WERI-Rb-1 (cell line): ENCODE measurements at places on chromosomes 4 and X.

- no peak for DNase-seq
Observed at GRCh38 chrX:123223859-123224258, 39.8 kb downstream of the GRIA3 start.

DNA sequence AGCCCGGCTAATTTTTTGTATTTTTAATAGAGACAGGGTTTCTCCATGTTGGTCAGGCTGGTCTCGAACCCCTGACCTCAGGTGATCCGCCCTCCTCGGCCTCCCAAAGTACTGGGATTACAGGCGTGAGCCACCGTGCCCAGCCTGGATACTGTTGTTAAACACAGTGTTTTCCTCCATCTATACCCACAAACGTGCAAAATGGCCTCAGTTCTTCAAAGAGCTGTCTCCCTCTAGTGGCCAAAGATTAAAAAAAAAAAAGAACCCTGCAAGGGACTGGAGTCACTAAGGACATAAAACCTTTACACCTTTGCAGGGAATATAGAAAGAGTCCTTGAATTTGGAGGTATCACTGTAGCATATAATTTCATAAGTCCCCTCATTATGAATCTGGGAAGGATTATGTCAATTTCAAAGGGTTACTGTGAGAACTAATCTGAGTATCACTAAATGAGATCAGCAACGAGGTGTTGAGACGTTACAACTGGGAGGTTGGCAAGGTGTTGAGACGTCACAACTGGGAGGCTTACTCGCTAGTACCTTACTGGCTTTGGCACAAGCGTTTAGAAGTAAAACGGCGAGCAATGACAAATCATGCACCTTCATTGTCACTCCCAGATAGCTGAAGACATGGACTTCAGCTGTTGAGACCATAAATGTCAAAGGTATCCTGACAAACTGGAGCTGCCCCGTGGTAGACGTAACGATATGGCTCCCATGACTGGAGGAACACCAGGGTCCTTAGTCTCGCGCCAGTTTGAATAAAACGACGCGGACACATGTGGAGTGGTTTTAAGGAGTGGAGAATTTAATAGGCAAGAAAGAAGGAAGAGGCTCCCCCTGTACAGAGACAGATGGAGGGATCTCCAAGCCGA, 33.4 kb upstream of the ENPP6 start:
- peak; percentile 33 for DNase-seq

DNA sequence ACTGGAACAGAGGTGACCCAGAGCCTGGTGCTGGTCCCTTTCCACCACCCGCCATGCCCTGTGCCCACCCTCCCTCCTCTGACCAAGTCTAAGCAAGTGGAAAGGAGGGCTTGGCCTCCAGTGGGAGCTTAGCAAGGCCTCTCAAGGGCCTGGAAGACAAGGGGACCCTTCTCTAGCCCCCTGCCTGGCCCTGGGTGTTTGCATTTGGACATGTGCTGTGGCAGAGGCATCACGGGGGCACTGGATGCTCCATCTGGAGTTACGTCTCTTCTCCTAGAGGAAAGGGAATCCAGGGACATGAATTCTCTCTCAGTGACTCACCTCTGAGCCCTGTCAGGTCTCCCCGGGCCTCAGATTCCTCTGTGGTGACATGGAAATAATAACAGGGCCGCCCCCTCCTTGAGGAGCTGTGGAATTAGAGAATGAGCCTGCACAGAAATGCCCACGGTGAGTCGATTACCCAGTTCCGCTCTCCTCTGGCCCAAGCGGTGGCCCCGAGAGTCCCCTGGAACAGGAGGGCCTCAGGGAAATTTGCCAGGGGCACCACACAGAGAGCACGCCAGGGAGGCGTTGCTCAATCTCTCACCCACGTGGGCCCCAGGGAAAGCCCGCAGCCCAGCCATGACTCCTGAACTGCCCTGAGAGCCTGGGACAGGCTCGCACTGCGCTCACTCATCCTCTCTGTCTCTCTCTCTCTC, 189.6 kb downstream of the BCOR start:
- no peak for DNase-seq

DNA sequence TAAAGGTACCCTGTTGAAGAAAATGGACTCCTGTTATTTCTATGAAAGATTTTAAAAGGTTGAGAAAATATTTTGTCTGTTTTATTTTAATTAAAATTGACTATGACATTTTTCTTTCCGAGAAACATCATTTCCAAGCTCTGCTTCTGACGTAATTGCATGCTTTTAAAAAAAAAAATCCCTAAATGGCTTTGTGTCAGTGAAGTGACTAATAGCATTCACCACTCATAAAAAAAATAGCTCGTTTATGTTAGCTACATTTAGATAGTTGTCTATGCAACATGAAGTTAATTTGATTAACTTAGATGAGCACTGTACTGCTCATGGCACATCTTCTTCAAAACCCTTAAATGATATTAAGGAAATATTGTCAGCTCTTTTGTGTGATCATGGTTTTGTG, 105.1 kb upstream of the KLHL13 start:
- DNase-seq: no peak

- DNase-seq: no peak
Observed at GRCh38 chr4:77193511-77194102, 36.6 kb downstream of the CCNG2 start.

- no peak for DNase-seq
Observed at GRCh38 chrX:119325456-119325855, 73.7 kb upstream of the SLC25A43 start.

GRCh38 chr4:35503435-35503834, 740.9 kb downstream of the ARAP2 start:
- no peak for DNase-seq

DNA sequence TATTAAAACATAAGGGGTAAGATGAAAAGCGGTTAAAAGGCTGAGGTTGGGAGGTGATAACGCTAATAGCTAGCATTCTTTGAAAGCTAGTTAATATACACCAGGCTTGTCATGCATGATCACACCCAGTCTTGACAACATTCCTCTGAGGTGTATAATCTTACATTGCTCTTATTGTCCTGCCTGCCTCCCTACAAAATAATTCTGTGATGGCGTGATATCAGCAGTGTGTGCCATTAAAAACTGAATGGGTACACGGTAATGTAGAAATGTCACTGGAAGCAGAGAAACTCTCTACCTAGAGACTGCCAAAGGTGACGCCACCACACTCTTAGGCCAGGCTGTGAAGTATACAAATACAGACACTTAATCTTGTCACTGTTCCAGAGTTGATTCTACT, 68.1 kb downstream of the DIAPH2 start:
- no peak for DNase-seq

GRCh38 chrX:148555571-148556243, 55.3 kb downstream of the AFF2 start:
- peak; percentile 17 for DNase-seq

DNA sequence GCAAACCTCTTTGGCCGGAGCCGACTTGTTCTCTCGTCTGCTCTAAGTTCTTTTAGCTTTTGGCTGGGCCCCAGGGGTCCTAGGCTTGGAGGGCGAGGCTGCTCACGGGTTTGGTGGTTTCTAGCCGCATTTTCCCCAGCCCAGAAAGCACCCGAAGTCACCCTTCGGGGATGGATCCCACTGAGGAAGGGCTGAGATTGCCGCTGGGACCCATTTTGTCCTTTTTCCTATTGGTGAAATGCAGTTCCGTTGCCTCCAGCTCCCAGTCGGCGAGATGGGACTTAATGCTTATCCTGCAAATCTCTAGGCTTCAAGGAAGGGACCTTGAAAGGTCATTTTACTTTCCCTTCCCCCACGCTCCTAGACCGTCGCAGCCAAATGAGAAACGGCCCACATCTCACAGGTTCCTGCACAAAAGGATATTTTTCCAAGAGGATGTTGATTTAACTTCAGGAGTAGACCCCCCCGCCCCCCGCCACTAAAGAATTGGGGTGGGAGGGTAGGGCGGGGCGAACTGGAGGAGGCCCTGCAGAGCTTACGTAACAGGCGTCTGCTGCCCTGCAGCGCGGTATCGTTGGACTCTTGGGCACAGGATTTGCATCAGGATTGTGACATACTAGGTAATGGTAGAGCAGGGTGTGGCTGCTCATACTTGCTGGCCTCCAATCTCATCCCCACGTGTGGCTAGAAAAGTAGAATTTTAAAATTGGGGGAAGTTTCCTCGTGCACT, 564 bp downstream of the PGK1 start:
- DNase-seq: peak; percentile 35

- DNase-seq: no peak
Observed at GRCh38 chrX:83077606-83078005, 430.5 kb upstream of the POU3F4 start.

DNA sequence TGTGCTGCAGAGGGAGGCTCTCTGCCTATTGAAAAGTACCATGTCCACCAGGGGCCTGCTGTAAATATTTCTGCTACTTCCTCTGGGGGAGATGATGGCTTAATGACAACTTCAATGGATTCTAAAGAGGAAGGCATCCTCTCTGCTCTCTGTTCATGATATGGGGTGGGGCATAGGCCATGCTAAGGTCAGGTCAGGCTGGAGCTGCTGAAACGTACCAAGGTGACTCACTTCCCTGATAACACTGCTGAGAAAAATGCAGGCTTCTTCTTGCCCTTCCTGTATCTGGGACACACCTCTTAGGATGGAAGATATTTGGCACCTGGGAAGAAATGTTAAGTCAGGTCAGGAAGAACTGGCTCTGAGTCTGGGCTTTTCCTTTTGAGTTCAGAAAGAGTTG, 31.5 kb downstream of the HS3ST1 start:
- no peak for DNase-seq

- no peak for DNase-seq
Observed at GRCh38 chrX:119007189-119007770, 32.9 kb downstream of the LONRF3 start.

DNA sequence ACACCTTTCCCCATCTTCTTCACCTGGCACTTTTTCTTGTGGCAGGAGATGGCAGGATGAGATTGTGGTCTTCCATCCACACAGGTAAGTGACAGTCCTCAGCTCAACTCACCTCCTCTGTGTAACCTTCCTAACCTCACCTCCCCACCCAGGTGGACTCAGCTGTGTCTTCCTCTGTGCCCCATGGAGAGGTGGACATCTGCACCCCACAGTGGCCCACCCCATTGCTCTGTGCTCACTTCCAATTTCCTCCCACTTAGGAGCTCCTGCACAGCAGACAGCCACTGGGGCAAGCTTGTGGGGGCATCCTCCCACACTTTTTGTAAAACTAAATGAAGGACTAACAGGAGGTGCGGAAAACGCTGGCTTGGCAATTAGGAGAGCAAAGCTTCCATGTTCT, 61.6 kb downstream of the MSX1 start:
- no peak for DNase-seq

GRCh38 chrX:46704767-46705386, 54.0 kb downstream of the SLC9A7 start:
- no peak for DNase-seq
